ENCODE measurements at places on chromosomes 12 and 14. TPM values are rescaled to one million over a fixed set of nuclear protein-coding genes. Genes with fewer than 3 reads are reported as not detected.

- no peak for DNase-seq
Measured at GRCh38 chr14:104264495-104265265, 126.3 kb downstream of the KIF26A start.

The KLHL42 gene
- 13.6 TPM for total RNA-seq

The ARHGEF25 gene
- 1.7 TPM for total RNA-seq

DNA sequence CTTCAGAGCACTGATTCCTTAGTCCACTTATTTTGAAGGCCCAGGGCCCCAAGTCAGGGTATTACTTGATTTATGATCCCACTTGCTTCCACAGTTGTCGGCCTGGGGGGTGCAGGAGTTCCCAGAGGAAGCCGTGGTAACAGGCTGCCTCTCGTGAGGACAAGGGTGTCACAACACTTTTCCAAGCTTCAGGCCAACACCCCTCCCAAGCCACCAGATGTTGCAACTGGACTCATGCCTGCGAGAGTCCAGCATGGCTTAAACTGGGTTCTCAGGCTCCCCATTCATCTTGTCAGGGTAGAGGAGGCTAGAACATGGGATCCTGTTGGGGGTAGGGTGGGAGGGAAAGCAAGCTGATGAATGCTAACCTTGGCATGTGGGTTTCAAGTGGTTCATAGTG is 56.1 kb downstream of the BMP4 start:
- DNase-seq: no peak

DNA sequence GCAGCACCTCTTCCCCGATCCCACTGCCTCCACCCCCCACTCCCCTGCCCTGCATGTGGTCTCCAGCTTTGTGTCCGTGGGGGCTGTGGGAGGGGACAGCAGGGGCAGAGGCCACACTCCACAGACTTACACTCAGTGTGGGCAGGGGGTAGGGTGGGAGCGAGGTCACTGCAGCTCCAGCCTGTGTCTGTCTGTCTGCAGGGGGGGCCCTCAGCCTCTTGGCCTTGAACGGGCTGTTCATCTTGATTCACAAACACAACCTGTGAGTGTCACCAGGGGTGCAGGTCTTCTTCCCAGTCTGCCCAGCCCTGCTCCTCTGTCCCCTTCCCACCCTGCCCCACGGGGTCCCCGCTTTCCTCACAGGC is 6.5 kb downstream of the NOC4L start:
- DNase-seq: no peak

The OR4K17 gene
- not detected for total RNA-seq
